Stimulated activated CD4-positive, alpha-beta T cell treated with anti-CD3 and anti-CD28 coated beads, TNF-alpha, amount 100 ng/mL, for 24 hours (primary cell): ENCODE measurements at places on chromosomes 3 and 15.

DNA sequence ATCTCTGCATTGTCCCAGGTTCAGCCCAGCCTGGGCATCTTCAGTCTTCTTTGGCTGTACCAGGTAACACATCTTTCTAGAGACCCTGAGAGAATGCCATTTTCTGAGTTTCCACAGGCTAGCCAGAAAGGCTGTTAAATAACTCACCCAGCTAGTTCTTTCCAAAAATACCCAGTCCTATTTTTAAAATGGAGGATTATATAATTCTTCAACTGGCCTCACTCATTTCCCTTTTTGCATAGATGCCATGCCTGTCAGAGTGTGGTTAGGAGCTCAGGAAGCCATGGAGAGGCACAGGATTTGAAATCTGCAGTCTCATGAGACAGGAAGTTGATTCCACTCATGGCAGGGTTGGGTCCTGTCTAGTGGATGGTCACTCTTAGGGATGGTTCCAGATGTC is 39.8 kb downstream of the CEMIP start:
- no peak for DNase-seq

GRCh38 chr15:70101459-70102113 is 3.9 kb upstream of the TLE3 start:
- no peak for DNase-seq

DNA sequence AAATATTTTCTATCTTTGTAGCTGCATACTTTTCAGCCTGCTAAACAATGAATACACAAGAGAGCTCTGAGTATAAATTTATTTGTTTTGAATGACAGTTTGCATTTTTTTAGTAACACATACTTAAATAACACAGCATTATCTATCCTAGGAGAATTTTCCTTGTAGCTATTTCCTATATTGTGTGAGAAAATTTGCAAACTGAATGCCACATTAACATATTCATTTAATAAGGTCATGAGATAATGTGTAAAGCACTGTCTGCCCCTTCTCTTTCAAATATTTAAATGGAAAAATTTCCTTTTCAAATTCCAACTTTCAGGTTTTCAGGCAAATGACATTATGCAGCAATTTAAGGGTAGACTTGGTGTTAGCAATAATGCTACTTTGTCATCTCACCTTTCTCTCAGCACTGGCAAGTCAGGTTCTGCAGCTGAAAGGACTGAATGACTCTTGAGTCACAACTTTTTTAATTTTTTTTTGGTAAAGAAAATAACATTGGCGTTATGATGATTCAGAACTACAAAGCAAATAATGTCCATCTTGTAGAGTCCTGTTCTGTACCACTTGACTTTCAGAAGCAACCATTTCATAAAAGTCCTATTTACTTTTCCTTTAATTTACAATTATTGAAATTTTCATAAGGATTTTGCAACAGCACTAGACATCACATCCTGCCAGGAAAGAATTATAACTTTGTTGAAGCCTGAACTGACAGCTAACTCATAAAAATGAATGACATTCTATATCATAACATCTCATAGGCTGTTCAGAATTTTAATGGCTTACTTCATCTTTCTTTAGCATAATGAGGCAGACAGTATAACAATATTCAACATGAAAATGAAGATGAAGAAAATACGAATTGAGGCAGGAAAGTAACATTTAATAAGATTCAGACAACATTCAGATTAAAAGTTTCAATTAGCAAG is 681.6 kb upstream of the SEMA6D start:
- no peak for DNase-seq

- DNase-seq = no peak
Observed at GRCh38 chr3:52494445-52494844, 693 bp upstream of the STAB1 start.

- DNase-seq = no peak
Observed at GRCh38 chr3:60841355-60841754, 409.9 kb downstream of the FHIT start.

DNA sequence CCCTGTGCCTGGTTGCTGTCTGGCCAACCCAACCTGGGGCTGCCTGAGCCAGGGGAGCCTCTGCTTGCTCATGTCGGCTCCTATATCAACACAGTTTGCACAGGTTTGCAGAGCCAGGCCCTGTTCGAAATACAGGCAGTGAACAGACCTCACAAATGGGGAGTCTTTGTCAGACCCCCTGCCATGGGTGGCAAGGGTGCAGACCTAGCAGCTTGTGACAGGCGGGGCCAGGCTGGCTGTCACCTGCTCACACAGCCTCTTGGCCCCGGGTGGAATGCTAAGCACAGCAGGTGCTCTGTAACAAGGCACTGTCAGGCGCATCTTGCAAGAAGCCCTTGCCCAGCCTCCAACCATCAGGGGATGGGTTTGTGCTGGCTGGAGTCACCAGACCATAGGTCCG is 47.3 kb downstream of the BDH1 start:
- DNase-seq = no peak

DNA sequence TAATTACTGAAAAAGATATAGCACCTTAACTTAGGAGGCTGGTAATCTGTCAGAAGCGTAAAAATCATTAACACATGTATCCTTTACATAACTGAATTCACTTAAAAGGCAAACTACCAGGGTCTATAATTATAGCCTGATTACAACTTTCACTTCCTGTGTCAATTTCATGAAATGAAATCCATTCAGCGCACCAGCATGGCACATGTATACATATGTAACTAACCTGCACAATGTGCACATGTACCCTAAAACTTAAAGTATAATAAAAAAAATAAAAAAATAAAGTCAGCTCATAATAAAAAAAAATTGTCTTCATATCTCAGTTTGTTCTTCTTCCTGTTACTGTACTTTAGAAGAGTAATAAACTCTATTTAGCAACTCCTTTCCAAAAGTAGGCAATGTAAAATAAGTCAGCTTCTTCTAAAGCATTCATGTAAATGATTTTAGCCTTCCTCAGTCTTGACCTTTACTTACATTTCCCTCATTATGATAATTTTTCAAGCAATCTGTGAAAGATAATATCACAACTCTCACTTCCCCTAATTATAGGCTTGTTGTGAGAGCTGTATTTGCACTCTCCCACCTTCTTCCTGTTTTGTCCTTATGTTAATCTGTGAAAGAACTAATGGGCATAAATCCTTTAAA is 50.1 kb downstream of the KBTBD8 start:
- no peak for DNase-seq

- no peak for DNase-seq
Observed at GRCh38 chr3:100913870-100914648, 79.2 kb downstream of the ABI3BP start.

DNA sequence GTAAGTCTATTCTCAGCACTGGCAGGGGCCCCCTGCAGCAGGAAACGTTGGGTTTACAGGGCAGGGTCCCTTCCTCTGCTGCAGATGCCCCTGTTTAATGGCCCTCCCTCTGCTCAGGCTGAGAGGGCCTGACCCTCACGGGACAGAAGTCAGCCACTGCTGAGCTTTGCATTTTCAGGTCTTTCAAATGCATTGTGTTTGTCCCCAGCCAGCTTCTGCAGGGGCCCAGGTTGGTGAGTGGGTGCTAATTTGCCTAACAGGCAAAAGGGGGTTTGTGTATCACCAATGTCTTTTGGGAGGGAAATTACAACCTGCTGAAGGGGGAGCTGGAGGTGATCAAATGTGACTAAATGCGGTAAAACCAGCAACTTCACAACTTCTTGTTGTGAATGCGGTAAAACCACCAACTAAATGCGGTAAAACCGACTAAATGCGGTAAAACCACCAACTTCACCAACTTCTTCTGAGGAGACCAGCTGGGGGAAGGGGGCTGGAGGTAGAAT is 44.8 kb upstream of the UBE2E1 start:
- DNase-seq = no peak

- DNase-seq = no peak
Observed at GRCh38 chr15:88472225-88472624, 4.7 kb downstream of the MRPS11 start.

DNA sequence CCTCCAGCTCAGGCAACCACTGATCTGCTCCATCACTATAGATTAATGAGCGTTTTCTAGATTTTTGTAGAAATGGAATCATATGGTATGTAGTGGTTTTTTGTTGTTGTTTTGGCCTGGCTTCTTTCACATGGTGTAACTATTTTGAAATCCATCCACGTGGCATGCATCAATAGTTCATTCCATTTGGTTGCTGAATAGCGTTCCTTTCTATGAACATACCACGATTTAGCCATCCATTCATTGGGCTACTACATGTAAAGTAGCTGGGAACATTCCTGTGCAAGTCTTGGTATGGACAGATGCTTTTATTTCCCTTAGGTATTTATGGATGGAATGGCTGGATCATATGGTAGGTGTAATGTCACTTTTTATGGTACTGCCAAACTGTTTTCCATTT is 10.7 kb upstream of the CHSY1 start:
- no peak for DNase-seq

DNA sequence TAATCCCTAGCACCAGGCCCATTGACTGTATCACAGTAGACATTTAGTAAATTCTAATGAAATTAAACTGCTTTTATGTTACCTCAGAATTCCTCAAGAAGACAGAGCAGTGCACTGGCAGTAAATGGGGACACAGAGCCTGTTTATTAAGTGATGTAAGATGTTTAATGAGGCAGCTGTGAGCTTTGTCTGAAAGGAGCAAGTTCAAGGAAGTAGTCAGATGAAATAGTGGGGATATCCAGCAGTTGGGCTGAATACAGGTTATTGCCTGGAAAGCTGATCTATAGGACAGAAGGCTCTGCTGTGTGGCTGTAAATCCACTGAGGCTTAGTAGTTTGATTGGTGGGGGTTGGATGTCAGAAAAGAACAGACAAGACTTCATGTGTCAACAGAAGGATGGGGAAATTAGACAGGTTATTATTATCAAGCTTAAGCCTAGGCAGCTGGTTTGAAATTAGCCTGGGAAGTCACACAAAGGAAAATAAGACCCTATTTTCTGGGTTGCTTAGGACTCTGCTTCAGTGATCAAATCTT is 62.2 kb downstream of the PFN2 start:
- no peak for DNase-seq

GRCh38 chr3:71241981-71242560 is 341.5 kb downstream of the FOXP1 start:
- no peak for DNase-seq

GRCh38 chr3:46400000-46400734 is 6.7 kb downstream of the CCR5AS start:
- no peak for DNase-seq

- DNase-seq = no peak
Observed at GRCh38 chr3:81545572-81545971, 215.9 kb downstream of the GBE1 start.

DNA sequence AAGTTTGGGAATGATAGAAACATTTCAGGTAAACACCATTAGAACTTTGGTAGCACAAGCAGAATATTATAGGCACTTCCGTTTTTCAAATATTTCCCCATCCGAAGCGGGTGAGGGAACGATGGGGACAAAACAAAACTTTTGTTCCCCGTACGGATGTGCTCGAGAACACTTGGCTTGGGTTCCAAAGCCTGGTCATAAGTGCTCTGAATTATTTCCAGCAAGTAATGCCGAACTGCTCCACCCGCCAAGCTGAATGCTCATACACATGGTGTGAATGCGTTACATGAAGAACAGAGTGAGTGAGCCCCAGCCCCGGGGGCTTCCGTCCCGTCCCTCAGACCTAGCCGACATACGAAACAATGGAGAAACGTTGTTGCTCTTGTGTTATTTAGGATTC is 438.2 kb upstream of the ARRDC4 start:
- no peak for DNase-seq

DNA sequence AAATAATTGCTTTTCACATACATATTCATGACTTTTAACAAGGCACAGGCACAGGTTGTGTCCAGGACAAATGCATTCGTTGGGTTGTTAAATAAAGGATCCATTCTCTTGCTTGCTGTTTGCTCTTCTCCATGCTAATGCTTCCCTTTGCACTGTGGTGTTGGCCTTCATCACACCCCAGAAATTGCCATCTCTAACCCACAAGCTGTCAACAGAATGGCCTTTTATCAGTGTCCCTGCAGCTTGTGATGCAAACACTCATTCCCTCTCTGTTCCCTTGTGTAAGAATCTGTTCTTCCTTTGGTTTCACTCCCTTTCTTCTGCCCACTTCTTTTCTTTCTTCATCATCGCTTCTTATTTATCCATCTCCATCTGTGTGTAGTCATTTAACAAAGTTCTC is 72.2 kb downstream of the SLC7A14 start:
- no peak for DNase-seq

GRCh38 chr15:46696281-46696680 is 1021.0 kb upstream of the SEMA6D start:
- DNase-seq = no peak

- no peak for DNase-seq
Observed at GRCh38 chr15:86634992-86635638, 555.4 kb downstream of the AGBL1 start.

- DNase-seq = no peak
Observed at GRCh38 chr3:150922611-150923010, 17.4 kb upstream of the MINDY4B start.

DNA sequence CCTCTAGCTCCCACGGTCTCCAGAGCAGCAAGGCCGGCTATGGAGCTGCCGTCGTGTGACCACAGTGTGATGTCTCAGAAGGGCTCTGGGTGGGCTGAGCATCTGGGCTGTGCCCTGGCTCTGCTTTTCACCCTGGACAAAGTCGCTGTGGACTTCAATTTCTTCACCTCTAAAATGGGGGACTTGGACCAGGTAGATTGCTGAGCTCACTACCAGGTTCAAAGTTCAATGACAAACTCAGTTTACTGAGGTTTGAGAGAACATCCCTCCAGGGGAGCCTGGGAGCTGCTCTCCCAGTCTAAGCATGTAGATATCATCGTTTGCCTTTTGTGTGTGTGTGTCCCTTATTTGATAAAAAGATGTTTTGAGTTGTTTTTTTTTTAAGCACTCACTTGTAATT is 25.1 kb downstream of the RLBP1 start:
- no peak for DNase-seq

- DNase-seq = no peak
Observed at GRCh38 chr15:26115229-26115943, 252.3 kb upstream of the ATP10A start.

DNA sequence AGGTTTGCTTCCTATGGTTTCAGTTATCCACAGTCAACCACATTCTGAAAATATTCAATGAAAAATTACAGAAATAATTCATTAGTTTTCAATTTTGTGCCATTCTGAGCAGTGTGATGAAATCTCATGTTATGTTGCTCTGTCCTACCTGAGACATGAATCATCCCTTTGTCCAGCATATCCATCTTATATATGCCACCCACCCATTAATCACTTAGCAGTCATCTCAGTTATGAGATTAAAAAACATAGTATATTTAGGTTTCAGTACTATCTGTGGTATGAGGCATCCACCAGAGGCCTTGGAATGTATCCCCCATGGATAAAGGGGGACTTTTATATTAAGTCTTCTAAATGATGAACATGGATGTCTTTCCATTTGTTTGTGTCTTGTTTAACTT is 64.7 kb upstream of the PROK2 start:
- DNase-seq = no peak

DNA sequence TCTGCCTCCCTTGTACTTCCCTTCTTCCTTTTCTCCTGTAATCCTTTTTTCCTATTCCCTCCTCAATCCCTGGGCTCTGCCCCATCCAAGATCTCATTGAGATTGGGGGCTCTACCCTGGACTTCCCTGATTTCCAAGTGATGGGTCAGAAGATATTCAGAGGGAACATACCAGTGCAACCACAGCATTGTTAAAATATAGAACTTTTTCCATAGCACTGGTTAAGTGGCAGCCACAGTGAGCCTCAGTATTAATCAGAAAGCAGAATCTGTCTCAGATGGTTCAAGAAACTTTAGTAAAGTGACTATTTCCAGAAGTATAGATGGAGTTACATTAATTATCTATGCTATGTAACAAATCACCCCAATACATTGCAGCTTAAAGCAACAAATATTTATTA is 18.7 kb upstream of the SCN10A start:
- DNase-seq = no peak
